AG10803 (cell line): ENCODE measurements at places on chromosomes 16 and 17.
A peak's percentile ranks its signal among the peaks of the same experiment; 100 is the strongest.

DNA sequence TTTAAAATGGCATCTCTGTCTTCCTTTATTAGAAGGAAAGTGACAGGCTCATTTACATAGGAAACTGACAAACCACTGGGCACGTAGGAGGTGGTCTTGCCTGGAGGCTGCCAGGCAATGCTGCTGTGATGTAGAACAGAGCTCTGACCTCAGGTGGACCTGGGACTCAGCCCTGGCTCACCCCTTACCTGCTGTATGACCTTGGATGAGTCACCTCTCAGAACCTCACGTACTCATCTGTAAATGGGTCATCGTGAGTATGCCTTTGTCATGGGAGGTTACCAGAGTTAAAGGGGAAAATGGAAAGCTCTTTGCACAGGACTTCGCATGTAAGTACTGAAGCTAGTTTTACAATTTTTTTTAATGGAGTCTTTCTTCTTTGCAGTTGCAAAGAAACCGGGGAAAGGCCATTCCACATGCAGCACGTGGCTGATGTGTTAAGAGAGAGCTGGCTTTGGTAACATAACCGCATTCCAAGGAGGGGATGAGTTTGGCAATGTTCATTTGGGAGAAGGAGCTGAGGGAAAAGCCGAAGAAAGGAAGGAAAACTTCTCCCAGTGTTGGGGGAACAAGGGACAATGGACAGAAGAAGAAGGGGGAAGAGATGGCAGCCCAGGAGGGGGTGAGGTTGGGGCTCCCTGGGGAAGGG, 37.4 kb upstream of the LONP2 start:
- DNase-seq, result peak; percentile 18

GRCh38 chr16:57017251-57017650, 27.9 kb downstream of the NLRC5 start:
- no peak for DNase-seq

DNA sequence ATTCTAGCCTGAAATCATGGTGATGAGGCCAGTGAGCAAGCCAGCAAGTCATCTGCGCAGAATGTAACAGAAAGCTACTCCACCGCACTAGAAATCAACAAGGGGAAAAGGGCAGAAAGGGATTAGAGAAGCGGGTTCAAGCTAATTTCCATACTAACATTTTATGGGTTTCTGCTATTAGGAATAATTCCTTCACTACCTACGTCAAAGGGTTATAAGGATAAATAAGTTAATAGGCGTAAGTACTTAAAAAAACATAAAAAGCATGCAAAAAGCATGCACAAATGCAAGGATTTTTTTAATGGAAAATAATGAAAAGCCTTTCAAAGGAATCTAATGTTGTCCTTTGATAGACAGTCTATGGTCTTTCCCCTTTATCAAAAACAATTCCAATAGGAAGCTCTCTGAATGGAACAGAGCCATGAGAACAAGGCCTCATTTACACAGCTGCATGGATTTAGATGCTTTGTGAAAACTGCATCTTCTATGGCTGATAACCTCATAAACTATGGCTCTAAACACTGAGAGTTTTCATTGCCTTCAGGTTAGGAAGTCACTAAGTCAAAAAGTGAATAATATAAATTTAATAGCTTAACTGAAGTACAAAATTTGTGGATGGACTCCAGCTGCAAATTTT, 5.6 kb downstream of the EMC8 start:
- no peak for DNase-seq

- no peak for DNase-seq
These were observed 5.2 kb upstream of the ATP6V0A1 start for GRCh38 chr17:42453439-42453838.

GRCh38 chr16:69796285-69797118, 34.4 kb downstream of the WWP2 start:
- peak; percentile 74 for DNase-seq

DNA sequence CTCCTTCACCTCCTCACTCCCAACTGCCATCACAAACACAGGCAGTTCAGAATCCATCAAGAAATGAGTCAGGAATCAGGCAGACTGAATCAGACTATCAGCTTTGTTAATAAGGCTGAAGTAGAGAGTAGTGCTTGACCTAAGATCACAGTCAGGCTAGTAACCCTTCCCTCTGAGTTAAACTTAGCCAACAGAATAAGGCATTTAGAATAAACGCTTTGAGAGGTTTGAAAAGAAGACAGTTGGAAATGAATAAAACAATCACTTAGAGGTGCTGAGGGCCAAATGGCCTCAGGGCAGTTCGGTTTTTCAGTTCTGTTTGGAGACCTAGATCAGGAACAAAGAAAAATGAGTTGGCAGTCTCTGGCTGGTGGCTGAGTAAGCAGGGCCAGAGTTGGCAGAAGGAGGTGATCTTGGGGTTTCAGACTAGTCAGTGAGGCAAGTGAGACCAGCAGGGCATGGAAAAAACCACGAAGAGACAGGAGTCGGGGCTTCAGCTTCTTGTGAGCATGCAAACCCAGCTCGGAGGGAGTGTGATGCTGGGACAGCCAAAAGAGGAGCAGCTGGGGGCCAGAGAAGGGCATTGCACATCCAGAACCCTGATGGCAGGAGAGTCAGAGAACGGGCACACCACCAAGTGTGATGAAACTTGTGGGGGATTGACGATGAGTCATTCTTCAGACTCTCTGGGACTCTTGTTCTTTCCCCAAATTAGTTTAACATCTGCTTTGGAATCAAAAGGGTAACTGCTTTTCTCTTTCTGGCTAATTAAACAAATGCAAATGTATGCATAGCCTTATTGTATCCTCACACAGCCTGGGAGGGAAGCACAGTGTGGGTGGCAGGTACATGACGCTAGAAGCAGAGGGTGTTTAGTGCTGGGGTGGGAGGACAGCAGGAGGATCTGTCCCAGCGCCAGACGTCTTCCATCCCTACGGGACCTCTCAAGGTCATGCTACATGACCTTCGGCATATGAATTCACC, 54.8 kb downstream of the SPECC1 start:
- peak; percentile 95 for DNase-seq

DNA sequence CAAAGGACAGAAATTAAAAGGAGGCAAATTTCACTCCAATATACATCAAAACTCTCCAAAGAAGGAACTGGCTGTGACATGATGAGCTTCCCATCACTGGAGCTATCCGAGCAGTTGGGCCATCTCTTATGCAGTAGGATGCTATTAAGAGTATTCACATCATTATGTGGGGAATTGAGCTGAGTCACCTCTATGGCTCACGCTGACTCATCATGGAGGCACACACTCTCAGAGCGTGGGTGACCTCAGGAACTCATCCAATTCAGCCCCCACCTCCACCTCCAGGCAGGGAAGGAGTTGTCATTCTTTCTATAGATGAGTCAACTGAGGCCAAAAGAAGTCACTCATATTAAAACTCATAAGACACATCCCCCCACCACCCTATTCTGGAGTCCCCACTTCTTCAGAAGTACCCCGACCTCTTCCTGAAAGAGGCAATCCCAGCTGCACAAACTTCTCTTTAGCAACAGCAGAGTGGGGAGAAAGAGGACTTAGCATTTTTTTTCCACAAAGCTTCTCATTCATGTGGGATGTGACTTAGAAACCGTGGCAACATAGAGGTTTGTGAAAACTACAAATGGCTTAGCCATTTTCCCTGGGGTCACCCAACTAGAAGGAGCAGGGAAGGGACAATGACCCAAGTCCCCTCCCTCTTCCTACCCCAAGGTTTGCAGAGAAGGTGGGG, 32.5 kb downstream of the ABCC12 start:
- peak; percentile 98 for DNase-seq

- no peak for DNase-seq
These were observed 2.1 kb downstream of the CSNK2A2 start for GRCh38 chr16:58195771-58196170.

DNA sequence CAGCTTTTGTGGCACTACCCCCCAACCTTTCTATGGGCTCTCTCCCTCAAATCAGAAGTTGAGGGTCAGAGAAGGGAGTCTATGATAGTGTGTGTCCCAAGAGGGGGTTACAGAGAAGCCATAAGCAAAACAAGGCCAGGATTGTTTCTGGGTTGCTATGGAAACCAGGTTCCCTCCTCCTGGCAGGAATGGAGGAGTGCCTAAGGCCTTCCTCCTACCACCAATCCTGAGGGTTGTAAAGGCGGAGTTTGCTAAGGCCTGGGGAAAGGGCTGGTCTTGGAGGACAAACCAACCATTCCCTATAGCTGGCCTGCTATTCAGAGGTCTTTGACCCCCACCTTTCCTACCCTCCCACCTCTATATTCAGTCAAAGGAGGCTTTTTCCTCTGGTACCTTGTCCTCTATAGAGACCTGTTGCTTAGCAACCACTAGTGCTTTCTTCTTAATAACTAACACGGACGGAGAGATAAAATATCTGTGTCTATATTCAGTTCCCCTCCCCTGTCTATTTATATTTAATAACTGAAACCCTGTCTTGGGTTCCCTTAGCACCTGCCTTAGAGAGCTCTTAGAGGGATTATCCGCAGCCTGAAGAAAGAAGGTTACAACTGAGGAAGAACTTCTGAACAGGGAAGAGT, 43.4 kb downstream of the NEUROD2 start:
- DNase-seq, result no peak

GRCh38 chr16:13733561-13733960, 186.4 kb upstream of the ERCC4 start:
- DNase-seq, result no peak

- no peak for DNase-seq
These were observed 226.2 kb downstream of the CCDC182 start for GRCh38 chr17:57518587-57519581.

DNA sequence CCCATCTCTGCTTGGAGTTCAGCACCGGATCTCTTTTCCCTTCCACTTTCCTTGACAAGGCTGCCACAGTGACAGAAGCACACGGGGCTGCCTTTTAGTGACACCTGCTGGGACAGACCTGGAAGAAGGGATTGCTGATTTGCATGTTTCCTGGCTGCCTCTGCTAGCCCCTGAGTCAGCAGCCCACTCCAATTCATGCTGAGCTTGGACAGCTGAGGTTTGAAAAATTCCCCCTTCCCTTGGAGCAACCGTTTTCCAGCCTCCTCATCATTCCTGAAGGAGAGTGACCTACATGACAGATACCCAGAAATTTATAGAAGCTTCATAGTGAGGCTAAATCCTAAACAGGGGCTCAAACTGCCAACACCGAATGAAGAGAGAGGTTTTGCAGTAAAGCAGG, 18.8 kb upstream of the RBL2 start:
- no peak for DNase-seq

- DNase-seq, result no peak
These were observed 96.1 kb upstream of the ELAC2 start for GRCh38 chr17:13113821-13114525.

- no peak for DNase-seq
These were observed 3.4 kb downstream of the RAPGEFL1 start for GRCh38 chr17:40180694-40181093.

GRCh38 chr17:30819971-30820705, 4.4 kb downstream of the CRLF3 start:
- peak; percentile 67 for DNase-seq

- no peak for DNase-seq
These were observed at the start of gene KRT20 for GRCh38 chr17:40884708-40885512. Gene KRT20 (minus strand): TSS chr17:40885242. CDS start chr17:40885185, 57 bp downstream.

DNA sequence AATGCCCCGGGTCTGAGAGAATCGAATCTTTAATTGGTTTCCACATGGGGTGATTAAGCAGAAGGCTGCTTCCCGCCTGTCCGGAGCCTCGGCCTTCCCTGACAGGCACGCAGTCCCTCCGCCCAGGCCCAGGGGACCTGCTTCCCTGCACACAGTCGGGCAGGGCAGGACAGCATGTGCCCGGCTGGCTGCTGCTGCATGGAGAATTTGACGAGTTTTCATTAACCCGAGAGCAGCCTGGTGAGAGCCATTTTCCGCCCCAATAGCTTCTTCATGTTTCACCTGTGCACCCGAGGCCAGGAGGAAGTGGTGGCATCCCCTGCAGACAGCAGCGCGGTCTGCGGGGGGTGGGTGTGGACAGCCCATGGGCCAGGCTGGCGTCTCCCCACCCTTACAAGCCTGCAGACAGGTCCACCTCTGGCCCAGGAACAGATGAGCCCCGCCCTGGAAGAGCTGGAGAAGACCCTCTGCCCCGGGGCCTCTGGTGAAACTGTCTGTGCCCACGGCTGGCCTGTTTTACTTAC, 67.0 kb downstream of the KLHDC4 start:
- no peak for DNase-seq

GRCh38 chr17:81037026-81037797, 2.3 kb downstream of the BAIAP2 start:
- DNase-seq, result no peak

- DNase-seq, result peak; percentile 6
These were observed 2.7 kb upstream of the SPPL2C start for GRCh38 chr17:45841883-45842525.

DNA sequence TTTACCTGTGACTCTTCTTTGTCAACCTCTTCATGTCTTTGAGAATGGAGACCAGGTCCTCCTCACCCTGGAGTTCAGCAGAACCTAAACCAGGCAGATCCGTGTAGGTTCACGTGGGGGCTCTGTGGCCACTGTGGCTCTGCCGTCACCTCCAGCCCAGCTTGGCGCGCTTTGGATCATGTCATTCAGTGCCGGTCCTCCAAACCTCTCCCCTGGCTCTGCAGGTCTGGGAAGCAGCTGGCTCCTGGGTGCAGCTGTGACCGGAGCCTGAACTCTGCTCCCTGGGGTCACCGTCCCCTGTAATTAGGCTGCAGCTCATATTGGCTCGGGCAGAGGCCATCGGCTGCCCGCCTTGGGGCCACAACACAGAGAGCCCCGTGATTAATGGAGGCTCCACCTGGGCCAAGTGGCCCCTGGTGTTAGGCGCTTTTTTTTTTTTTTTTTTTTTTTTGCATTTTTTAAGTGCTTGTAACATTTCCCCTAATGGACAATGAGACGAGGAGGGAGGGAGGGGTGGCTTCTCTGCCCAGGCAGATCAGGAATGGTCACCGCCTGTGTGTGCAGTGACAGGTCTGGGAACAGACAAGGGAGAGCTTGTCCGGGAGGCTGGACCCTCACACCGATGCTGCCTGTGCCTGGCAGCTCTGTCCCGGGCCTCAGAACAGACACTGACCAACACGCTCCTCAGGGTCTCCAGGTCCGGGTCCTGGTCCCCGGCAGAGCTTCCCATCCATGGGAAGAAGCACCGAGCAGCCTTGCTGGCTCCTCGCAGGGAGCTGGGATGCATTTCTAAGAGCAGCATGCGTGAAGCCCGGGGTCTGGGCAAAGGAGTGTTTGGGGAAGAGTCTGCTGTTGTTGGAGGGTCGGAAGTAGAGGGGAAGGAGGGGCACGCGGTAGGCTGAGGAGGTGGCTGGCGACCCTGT, 247.9 kb downstream of the SEC14L1 start:
- peak; percentile 60 for DNase-seq

- DNase-seq, result no peak
These were observed 29.7 kb downstream of the WNT3 start for GRCh38 chr17:46788796-46789195.

- no peak for DNase-seq
These were observed 9.2 kb downstream of the ELOB start for GRCh38 chr16:2767891-2768290.

GRCh38 chr16:14490235-14490634, 139.8 kb downstream of the PARN start:
- DNase-seq, result no peak
